Frontal cortex (tissue), 4 donors: ENCODE measurements at places on chromosomes 16 and 17. TPM values are rescaled to one million over a fixed set of nuclear protein-coding genes. Genes with fewer than 3 reads are reported as not detected.

DNA sequence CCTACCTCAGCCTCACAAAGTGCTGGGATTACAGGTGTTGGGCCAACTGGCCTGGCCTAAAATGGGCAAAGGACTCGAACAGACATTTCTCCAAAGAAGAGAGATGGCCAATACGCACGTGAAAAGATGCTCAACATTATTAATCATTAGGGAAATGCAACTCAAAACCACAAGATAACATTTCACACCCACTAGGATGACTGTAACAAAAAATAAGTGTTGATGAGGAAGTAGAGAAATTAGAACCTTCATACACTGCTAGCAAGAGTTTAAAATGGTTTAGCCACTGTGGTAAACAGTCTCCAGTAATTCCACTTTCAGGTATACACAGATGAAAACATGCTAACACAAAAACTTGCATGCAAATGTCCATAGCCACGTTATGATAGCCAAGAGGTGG lies 5.7 kb downstream of the TMED6 start:
- no peak for DNase-seq

- DNase-seq: no peak
Observed at GRCh38 chr16:25051406-25052150, 36.4 kb upstream of the ARHGAP17 start.

- DNase-seq: no peak
Observed at GRCh38 chr17:73976676-73977521, 226.6 kb upstream of the RPL38 start.

DNA sequence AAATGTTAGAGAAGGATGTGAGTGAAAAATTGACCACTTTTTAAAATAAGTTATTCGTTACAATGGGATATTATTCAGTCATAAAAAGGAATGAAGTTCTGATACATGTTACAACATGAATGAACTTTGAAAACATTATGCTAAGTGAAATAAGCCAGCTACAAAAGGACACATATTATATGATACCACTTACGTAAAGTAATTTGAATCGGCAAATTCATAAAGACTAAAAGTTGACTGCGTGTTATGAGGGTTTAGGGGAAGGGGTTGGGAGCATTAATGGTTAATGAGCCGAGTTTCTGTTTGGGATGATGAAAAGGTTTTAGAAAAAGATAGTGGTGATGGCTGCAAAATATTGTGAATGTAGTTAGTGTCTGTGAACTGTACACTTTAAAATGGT lies 73.1 kb downstream of the USP32 start:
- DNase-seq: no peak

GRCh38 chr16:476039-476438 lies 50.6 kb downstream of the RAB11FIP3 start:
- DNase-seq: no peak

- DNase-seq: no peak
Observed at GRCh38 chr16:56910654-56911539, 21.0 kb upstream of the HERPUD1 start.

GRCh38 chr16:53434377-53435065 lies at the start of gene RBL2:
Gene RBL2, plus strand, starts transcription at chr16:53434471. Its CDS starts 86 bp downstream, at chr16:53434557.
- peak; percentile 79 for DNase-seq

GRCh38 chr17:31522284-31522931 lies 130.9 kb downstream of the RAB11FIP4 start:
- peak; percentile 57 for DNase-seq

DNA sequence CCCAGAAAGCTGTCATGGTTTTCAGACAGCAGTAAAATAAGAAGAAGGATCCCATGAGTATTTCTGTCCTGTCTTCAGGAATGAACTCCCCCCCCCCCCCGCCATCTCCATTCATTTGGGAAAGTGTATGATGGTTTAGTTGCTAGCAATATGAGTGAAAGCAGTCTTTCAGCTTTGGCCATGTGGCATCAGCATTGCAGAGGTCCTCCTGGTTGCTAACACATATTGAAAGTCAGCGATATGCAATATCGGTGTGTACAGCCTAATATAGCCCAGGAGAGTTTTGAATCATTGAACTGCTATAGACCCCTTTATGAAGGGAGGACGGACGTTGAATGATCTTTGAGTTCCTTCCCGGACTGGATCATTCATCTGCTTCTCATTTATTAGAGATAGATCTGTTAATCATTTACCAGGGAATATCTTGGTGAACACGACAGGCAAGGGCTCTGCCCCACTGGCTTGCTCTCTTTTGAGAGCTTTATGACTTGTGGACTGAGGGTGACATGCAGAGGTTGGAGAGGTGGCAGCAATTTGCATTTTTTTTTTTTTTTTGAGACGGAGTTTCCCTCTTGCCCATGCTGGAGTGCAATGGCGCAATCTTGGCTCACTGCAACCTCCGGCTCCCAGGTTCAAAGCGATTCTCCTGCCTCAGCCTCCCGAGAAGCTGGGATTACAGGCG lies 25.2 kb downstream of the DEF8 start:
- DNase-seq: no peak

DNA sequence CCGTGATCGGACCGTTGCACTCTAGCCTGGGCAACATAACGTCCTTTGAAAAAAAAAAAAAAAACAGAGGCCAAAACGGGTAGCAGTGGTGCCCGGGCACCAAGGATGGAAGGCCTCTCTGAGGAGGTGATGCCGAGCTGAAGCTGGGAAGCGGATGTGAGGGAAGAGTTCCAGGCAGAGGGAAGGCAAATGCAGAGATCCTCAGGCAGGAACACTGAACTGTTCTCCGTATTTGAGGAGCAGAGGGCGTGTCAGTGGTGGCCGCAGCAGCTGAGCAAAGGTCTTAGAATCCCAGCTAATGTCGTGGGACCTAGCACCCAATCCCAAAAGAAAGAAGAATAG lies 656 bp upstream of the KCTD13 start:
- peak; percentile 51 for DNase-seq

The ARL6IP1 gene
- 617 TPM for total RNA-seq

The ABR gene
- 123 TPM for total RNA-seq

The SLC38A8 gene
- not detected for total RNA-seq

The KRTAP3-1 gene
- total RNA-seq: not detected

The CX3CL1 gene
- total RNA-seq: 4.9 TPM

The MFAP4 gene
- 0.82 TPM for total RNA-seq

The FBXL16 gene
- 4.5 TPM for total RNA-seq

The FNDC8 gene
- total RNA-seq: not detected

The EPX gene
- total RNA-seq: not detected
